Stimulated activated CD4-positive, alpha-beta T cell treated with anti-CD3 and anti-CD28 coated beads, Interleukin-15, amount 100 ng/mL, for 1 hour (primary cell): ENCODE measurements at places on chromosomes 7 and 10.

DNA sequence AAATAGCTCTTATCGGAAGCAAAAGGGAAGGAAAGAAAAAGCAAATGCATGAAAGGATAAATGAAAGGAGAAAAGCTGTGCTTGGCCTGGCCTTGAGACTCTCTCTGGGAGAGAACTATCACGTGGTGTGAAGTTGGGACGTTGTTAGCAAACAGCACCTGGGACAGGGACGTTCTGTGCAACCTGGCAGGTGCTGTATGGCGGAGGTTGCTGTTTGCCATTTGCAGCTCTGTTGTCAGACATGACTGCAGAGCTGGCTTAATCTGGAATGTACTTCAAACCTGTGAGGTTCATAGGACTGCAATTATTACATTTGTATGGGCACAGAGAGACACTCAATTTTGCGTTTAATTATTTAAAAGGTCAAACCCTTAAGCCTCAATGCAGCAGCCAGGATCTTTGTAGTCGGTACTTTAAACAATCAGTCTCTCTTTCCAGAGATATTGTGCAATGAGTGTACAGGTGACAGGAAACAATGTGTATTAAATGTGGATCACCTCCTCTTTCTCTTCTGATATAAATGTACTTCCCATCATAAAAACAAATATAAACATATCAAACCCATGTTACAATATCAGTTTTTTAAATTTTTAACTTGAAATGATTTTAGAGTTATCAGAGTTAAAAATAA, 800.5 kb upstream of the KCND2 start:
- no peak for DNase-seq

- DNase-seq, result no peak
These were observed 26.1 kb downstream of the IL2RA start for GRCh38 chr10:6035931-6036575.

DNA sequence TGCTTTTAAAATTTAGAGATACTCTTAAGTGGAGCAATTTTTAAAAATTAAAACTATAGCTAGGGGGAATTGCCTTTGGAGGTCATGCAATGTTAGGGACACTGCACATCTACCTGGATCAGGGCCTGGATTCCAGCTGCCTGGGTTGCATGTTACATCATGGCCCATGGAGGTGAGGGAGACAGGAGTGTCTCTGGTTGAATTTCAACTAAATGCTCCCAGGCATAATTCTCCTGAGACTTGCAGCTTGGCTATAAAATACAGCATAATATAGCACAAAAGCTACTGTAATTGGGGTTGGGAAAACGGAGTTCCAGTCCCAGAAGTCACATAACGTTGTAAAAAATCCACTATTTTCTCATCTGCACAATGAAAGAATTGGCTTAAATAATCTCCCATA, 782.5 kb downstream of the LRMDA start:
- no peak for DNase-seq

DNA sequence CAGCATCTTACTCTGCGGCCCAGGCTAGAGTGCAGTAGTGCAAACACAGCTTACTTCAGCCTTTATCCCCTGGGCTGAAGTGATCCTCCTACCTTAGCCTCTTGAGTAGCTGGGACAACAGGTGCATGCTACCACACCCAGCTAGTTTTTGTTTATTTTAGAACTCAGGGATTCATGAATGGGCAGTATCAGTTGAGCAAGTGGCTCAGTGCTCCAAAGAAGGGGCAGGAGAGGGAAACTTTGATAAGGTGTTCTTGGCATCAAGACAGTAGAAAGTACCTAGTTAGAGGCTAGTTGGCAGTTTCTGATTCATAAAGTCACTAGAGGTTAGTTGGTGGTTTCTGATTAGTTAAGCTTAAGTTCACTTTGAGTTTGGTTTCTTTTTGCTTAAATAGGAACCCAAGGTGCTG, 18.4 kb downstream of the TRIM24 start:
- DNase-seq, result no peak

DNA sequence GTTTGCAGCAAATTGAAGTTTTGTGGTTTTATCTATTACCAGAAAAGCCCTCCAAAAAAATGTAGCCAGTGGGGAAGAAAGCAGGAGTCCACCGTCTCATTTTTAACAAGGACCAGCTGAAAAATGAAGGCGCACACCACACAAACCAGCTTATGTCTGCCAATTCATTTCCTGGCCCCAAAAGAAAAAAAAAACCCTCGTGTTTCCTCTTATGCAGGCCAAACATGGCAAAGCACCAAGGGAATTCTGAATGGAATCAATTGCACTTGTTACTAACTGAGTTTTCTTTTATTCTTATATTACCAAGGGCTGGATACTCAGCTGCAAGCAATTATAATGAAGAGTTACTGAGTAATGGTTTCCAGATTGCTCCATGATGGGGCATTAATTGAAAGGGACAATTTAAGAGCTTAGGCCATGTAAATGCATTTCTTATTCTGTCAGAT, 428.3 kb upstream of the NPVF start:
- DNase-seq, result no peak

- no peak for DNase-seq
These were observed 11.6 kb downstream of the ABCA13 start for GRCh38 chr7:48182718-48183369.

DNA sequence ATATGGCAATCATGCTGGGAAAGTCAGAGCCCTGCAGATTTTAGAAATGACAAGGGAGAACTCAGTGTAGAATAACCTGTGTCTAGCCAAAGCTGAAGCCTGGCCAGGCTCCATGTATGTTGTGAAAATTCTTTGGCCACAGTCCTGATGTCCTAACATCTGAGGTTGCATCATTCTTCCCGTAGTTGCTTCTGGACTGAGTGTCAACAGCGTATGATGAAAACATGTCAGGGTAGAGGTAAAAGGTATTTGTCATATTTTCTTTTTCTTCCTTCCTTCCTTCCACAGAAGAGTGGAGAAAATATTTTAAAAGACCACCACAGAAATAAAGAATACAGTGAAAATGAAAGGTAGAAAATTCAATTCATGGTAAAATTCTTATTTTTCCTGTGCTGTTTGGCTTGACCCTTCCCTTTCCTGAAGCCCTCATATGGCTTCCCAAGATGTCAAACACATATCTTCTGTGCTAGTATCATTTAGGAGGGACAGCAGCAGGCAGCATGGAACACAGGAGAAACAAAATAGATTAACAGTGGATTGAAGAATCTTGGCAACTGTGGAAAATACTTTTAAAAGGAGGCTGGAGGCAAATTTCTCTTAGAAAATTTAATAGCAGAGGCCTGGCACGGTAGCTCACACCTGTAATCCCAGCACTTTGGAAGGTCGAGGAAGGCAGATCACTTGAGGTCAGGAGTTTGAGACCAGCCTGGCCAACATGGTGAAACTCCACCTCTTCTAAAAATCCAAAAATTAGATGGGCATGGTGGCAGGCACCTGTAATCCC, 18.9 kb upstream of the NRBF2 start:
- no peak for DNase-seq

- DNase-seq, result no peak
These were observed 43.9 kb downstream of the FOXK1 start for GRCh38 chr7:4725850-4726450.

GRCh38 chr7:30660331-30661255, 21.7 kb downstream of the CRHR2 start:
- no peak for DNase-seq

- DNase-seq, result no peak
These were observed 73.4 kb upstream of the LAMB4 start for GRCh38 chr7:108203537-108203936.

GRCh38 chr10:58513188-58514110, 777 bp downstream of the BICC1 start:
- no peak for DNase-seq

DNA sequence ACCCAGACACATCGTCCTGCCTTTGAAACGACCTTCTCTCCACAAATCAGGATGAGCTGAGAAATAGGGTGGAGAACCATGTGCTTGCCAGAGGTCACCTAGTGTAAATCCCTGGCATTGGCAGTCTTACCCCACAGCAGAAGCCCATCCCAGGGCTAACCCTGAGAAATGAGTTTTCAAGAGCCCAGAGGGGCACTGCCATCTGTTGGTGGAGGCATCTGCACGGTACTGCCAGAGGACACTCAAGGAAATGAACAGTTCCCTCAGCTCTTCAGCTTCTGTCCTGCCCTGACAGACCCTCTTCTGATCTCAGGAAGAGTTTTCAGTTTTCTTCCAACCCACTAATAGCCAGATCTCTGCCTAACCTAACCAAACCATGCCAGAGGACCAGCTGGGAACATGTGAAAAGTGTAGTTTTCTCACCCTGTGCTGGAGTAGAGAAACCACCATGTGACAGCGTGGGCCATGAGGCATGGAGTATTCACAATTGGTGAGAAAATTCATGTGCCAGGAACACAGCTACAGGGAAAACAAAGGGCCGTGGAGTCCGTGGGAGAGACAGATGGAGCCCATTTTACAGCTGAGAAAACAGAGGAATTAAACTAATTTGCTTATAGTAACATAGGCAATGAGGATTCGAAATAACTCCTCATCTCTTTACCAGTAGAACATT, 37.7 kb upstream of the ITPRID1 start:
- DNase-seq, result no peak

GRCh38 chr10:45592432-45592831, 80.1 kb downstream of the ZFAND4 start:
- no peak for DNase-seq

DNA sequence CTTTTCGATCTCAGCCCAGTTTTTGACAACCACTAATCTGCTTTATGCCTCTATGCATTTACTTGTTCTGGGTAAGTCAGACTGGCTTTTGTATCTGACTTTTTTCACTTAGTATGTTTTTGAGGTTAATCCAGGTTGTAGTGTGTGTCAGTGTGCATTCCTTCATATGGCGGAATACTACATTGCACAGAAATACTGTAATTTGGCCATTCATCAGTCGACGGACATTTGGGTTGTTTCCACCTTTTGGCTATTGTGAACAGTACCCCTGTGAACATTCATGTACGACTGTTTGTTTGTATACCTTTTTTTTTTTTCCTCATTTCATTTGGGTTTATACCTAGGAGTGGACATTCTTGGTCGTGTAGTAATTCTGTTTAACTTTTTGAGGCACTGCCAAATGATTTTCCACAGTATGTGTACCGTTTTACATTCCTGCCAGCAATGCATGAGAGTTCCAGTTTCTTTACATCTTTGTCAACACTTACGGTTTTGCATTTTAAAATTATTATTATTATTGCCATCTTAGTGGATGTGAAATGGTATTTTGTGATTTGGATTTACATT, 57.4 kb downstream of the MKLN1 start:
- DNase-seq, result no peak

- DNase-seq, result no peak
These were observed 2.5 kb upstream of the MLXIPL start for GRCh38 chr7:73626814-73627213.

GRCh38 chr7:138900035-138900828, 81.0 kb downstream of the KIAA1549 start:
- no peak for DNase-seq

- no peak for DNase-seq
These were observed 99.1 kb upstream of the CACNA2D1 start for GRCh38 chr7:82542665-82543064.

GRCh38 chr7:17937506-17938120, 2.7 kb downstream of the SNX13 start:
- no peak for DNase-seq

DNA sequence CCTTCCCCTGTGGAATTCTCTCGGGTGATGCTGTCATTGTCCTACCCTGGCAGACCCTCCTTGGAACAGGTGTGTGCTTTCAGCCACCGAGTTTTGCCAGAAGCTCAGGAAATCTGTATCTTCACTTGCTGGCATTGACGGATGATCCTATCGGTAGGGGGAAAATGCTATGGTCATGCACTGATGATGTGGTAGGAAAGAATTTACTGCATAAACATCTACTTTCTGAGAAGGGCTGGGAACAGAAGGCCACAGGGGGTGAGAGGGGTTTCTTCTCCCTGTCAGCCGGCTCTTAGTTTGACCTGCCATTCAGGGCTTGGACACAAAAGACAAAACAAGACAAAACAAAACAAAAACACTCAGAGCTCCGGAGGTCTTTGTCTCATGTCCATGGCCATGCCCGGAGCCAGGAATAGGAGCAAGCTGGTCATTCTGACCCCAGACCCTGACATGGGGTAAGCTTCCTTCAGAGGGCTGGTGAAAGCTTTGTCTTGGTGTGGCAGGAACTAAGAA, 43.6 kb upstream of the CARD11 start:
- no peak for DNase-seq

DNA sequence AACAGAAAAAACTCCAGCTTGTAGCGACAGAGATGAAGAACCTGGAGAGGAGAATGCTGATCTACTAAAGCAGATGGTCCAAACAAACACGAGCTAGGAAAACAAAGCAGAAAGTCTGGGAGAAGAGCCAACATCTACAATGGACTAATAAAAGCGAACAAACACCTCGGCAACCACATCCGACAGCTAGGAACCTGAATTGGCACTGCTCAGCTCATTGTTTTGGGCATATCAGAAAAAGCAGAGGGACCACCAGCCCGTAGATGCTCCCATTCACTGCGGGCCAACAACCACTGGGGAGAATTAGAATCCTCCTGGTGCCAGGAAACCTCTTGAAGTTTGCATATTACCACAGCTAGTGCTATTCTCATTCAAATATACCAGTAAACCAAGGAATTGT, 204.7 kb downstream of the NXPH1 start:
- DNase-seq, result no peak

GRCh38 chr10:8331387-8331786, 276.9 kb downstream of the GATA3 start:
- DNase-seq, result no peak
